ENCODE measurements at places on chromosomes 1 and 21.
A peak's percentile ranks its signal among the peaks of the same experiment; 100 is the strongest.

GRCh38 chr1:25106352-25106751, 126.0 kb downstream of the SYF2 start:
- no peak for DNase-seq

DNA sequence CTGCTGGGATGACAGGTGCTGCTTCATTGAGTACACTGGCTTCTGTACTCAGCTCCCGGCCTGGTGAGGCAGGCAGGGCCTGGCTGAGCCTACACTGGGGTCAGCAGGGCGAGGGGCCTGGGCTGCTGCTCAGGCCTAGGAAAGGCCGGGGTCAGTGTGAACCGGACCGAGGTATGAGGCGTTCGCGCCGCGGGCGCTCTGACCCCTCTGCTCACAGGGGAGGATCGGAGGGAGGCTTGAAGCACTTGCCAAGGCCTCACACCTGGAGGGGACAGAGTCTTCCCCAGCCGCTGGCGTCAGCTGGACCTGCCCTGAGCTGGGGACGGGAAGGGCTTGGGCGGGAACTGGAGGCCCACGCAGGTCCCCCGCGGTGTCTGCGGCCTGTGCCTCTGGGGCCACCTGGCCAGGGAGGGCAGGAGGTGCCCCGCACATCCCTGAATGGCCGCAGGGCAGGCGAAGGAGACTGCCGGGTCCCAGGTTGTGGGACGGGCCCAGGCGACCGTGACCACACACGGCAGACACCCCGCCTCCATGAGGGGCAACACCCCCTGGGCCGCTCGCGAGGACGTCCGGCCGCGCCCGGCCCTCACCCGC, 466 bp downstream of the PEX10 start:
- no peak for DNase-seq

GRCh38 chr1:173503391-173503790, 26.3 kb downstream of the PRDX6 start:
- no peak for DNase-seq

GRCh38 chr1:193726722-193727121, 540.3 kb upstream of the B3GALT2 start:
- DNase-seq, result no peak

GRCh38 chr1:184686540-184686939, 68.1 kb downstream of the EDEM3 start:
- DNase-seq, result no peak

GRCh38 chr1:24769656-24770651, 24.7 kb downstream of the CLIC4 start:
- DNase-seq, result no peak

DNA sequence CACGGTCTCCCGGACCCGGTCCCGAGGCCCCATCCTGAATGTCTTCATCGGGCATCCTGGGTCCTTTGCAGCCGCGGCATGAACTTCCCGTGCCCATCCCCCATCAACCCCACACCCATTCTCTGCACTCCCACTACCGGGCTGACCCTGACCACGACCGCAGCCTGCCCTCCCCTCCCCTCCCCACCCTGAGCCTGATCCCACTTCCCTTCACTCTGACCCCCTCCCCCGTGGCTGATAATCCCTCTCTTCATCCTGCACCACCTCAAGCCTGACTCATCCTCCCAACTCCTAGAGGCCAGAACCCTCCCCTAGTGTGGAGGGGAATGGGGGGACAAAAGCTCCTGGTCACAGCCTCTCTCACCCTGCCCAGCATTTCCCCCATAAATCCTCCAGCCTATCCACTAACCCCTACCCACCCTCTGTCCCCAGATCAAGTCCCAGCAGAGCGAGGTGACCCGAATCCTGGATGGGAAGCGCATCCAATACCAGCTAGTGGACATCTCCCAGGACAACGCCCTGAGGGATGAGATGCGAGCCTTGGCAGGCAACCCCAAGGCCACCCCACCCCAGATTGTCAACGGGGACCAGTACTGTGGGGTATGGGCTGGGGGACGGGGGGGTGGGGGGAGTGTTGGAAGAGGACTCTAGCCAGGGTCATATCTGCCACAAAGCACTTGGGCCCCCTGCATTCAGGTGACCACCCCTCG, 602 bp downstream of the SH3BGRL3 start:
- DNase-seq, result no peak

- peak; percentile 43 for DNase-seq
These were observed 70.1 kb upstream of the CASZ1 start for GRCh38 chr1:10866321-10867093.

All from NCI-H1105 (cell line).